RWPE2 (cell line): ENCODE measurements at places on chromosomes 12 and 14.

GRCh38 chr14:103879570-103880347 is 32.4 kb upstream of the PPP1R13B start:
- DNase-seq: no peak

GRCh38 chr12:124720004-124720680 is 143.5 kb downstream of the SCARB1 start:
- no peak for DNase-seq

DNA sequence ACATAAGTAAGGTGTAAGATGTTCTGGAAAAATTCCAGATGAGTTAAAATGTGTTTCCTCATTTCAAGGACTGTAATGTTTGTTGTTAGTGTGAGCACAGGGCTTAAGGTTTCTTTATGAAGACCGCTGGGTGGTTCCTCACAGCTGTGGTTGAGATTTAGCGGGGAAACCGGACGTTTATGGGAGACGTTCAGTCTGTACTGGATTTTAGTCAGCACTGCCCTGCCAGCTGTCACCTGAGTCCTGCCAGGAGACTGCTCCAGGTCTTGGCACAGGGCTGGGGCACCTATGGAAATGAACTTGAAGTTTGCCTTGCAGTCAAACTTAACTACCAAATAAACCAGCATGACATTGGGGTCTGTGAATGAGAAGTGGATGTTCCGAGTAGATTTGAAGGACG is 555.2 kb downstream of the DIO2 start:
- no peak for DNase-seq

GRCh38 chr12:114767084-114767760 is 83.2 kb upstream of the TBX3 start:
- no peak for DNase-seq

- DNase-seq: no peak
Observed at GRCh38 chr12:93020631-93021597, 91.8 kb upstream of the EEA1 start.

GRCh38 chr12:100574187-100575074 is 947 bp downstream of the GAS2L3 start:
- DNase-seq: no peak

DNA sequence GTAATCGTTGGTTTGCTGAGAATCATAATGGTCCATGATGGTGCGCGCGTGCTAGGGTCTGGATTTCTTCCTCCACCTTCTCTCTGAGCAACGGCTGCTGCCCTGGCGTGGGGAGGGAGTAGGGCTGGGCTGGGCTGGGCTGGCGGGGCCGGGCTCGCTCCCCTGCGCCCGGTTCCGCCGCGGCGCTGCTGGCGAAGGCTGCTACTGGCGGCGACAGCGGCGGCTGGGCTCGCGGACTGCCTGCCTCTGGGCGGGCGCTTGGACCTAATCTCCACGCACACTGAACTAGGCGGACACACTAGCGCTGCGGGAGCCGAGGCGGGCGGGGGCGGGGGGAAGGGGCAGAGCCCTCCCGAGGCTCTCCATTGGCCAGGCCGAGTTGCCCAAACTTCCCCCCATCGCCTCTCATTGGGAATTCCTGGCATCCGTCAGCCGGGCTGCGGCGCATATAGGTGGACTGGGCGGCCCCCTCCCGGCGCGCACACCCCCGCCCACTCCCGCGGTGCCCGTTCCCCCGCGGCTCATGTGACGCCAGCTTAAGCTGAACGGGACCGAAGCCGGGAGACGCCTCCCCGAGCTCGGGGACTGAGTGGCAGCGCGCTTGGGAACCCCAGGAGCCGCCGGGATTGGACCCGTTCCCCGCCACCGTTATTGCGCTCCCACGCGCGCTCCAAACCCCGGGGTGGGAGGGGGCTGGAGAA is at the start of gene ACTN1:
TSS of gene ACTN1 (minus strand) at position 282 of the 701 bp plus-strand sequence. CDS start at position 36, 246 bp downstream.
- peak; percentile 98 for DNase-seq

DNA sequence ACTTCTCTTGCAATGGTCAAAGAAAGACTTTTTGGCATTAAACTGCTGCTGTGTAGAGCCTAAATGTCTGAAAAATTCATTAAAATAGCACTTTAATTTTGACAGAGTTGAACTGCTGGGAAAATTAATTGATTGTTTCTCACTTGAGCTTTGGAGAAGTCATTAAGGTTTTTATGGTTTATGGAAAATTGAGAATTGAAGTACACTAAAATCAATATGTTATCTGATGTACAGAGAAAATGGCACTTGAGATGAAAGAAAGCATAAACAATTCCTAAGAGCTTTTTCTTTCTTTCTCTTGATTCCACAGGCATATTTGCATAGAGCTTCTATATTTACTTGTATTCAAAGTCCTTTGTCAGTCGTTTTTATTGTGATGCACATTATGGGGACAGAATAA is 188.5 kb upstream of the CAND1 start:
- no peak for DNase-seq

- no peak for DNase-seq
Observed at GRCh38 chr12:72540811-72541210, 268.6 kb downstream of the TRHDE start.

DNA sequence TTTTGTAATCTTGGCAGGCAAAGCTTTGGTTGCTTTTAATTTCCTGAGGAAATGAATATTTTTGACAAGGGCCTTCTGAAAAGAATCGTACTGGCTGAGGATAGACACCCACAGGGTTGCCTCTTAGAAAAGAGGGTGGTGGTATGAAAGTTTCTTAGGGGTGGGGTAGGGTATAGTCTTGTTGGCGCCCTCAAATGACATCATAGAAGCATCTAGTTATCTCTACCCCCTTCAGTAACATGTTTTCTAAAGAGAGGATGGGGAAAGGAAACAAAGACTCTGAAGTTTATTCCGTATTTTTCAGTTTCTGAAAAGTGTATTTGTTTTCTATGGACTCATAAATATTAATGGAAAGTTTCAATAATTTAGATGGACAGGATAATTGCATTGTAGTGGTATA is 13.7 kb downstream of the PRKCH start:
- no peak for DNase-seq

- no peak for DNase-seq
Observed at GRCh38 chr14:42307239-42307825, 700.7 kb downstream of the LRFN5 start.

DNA sequence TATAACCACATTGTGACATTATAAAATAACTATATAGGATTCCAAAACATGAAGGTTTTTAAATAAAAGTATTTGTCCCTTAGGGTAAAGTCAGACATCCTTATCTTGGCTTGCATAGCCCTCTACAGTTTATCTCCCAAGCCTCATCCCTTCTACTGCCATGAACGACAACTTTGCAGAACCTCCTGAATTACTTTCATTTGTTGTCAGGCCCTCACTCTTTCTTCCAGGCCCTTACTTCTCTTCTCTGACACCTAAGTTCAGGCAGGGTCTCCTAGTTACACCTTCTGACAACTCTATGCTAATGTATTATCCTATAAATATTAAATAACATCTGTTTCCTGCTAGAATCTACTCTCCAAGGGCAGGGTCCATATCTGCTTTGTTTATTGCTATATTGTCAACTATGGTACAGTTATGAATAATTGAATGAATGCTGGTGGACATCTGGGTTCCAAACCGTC is 115.7 kb upstream of the MDM1 start:
- DNase-seq: no peak

GRCh38 chr12:93804392-93805179 is 127.4 kb downstream of the CRADD start:
- no peak for DNase-seq

DNA sequence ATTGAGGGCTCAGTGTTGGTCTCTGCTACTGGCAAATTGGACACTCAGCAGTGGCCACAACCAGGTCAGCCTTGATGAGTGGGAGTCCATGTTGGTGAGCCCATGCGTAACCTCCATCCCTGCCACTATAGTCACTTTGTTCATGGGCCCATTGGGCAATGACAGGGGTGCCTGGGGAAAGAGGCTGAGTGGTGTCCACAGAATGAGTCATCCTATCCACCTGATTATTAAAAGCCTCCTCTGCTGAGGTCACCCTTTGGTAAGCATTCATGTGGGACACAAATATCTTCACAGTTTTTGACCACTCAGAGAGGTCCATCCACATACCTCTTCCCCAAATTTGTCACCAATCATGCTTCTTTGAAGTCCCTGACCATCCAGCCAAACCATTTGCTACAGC is 50.0 kb downstream of the FIGNL2 start:
- no peak for DNase-seq

- DNase-seq: no peak
Observed at GRCh38 chr14:97916100-97916499, 1118.9 kb downstream of the VRK1 start.

GRCh38 chr14:53367644-53368026 is 214.5 kb upstream of the DDHD1 start:
- no peak for DNase-seq

DNA sequence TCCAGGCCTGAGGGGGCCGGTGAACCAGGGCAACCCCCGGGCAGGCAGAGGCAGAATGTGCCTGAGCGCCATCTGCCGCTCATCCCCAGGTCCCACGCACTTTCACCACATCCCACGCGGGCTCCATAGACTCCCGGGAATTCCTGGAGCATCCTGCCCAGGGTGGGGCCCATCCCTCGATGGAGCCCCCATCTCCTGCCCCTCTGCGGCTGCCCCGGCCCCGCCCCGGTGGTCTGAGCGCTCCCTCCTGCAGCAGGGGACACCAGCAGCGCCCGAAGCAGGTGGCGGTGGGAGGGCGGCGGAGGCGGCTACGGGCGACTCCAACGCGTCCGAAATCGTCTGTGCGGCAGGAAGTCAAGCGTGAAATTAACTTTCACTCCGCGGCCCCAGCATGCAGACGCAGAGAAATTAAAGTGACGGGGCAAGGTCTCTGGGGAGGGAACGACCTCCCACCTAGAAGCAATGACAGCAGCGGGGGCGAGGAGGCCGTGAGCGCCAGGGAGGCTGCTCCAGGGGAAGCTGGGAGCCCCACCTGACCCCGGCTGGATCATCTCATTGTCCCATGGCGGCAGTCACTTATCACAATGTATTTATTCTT is 122.2 kb downstream of the NCOR2 start:
- DNase-seq: no peak

GRCh38 chr12:6554168-6555017 is 1.4 kb downstream of the IFFO1 start:
- DNase-seq: no peak

DNA sequence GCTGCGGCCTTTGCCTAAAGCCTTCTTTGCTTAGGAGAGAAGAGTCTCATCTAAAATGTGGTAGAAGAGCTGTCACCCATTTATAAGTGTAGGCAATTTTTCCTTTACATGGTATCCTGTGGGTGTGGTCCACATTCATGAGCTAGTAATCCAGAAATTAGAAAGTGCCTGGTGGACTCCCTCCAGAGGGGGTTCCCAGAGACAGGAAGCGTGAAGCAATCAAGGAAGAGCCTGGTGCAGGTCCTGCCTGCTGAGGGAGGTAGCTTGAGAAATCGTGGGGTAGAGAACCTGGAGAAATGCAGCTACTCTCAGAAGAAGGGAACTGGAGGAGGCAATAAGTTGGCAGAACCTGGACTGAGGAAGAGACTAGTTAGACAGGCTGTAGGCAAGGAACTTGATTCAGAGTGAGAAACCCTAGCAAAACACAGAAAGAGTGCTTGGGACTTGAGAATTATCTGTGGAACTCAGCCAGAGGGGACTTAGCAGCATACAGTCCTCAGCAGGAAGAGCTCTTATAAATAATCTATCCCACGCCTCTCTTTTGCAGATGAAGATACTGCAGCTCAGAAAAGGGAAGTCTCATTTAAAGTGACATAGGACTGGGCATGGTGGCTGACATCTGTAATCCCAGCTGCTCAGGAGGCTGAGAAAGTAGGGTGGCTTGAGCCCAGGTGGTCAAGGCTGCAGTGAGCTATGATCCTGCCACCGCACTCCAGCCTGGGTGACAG is 182.4 kb upstream of the CCND2 start:
- DNase-seq: no peak

DNA sequence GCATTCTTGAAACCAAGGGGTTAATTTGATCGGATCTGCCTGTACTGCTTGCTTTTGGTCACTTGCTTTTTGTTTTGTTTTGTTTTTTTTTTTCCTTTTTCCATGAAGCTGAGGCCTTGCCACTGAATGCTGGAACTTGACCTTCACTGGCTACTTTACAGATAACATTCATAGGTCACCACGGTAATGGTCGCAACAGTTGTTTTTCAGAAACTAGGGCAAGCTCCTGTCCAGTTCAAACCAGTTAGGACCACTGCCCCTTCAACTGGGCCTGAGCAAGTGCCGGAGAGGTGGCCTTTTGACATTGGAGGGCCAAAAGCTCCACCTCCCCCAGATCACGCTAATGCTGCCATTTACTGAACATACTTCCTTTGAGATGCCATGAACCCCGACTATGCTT is 147.6 kb downstream of the FOXN3 start:
- DNase-seq: no peak

DNA sequence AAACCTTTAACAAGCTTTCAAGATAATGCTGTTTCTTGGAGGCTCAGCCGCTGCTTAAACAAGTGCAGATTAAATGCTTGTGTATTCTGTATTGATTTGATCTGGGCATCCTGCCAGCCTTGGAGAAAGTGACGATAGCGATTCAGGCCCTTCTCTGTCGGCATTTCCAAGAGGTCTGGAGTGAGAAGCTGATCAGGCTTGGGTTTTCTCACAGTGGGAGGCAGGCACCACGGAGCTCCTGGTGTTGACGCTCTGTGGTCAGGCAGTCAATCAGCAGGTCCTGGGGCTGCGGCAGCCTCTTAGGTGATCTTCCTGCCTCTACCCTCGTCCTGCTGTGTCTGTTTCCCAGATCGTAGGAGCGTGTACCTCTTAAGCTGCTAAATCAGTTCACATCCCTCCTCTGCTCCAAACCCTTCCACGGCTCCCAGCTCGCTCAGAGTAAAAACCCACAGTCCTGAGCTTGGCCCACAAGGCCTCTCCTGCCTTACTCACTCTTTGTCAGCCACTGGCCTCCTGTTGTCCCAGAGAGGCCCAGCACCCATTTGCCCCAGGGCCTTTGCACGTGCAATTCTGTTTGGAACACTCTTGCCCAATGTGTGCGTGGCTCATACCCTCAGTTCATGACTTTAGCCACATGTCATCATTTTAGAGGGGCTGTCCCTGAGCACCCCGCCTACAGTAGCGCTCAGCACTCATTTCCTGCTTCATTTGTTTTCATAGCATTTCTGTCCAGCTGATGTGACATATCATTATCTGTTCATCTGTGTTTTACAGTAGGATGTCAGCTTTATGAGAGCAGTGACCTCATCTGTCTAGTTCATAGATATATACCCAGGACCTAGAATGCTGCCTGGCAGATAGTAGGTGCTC is 155.4 kb downstream of the AACS start:
- DNase-seq: no peak

DNA sequence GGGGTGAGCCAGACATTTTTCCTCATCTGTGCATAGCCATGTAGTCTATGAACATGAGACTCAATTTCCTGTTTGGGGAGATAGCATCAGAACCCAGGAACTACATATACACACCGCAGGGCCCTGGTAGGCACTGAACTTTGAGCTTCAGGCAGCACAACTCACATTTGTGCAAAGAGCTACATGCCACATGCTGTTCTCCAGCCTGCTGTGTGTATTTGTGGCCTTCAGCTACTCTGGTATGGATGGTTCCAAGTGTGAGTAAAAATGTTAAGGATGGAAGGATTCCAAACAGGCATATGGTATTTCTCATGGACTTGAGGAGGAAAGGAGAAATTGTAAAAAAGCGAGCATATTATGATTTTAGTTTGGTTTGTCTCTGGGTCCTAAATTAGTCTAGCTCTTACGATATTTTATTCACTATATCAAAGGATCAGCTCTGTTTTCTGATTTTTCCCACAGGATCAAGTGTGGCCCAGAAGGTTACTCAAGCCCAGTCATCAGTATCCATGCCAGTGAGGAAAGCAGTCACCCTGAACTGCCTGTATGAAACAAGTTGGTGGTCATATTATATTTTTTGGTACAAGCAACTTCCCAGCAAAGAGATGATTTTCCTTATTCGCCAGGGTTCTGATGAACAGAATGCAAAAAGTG is 422.4 kb upstream of the OR4E1 start:
- no peak for DNase-seq

- no peak for DNase-seq
Observed at GRCh38 chr12:24806386-24806785, 142.5 kb downstream of the BCAT1 start.

- no peak for DNase-seq
Observed at GRCh38 chr12:65642061-65642661, 182.1 kb upstream of the HMGA2 start.
